Progenitor cell of endocrine pancreas (in vitro differentiated cells): ENCODE measurements at places on chromosomes 11 and 22. TPM values are rescaled to one million over a fixed set of nuclear protein-coding genes. Genes with fewer than 3 reads are reported as not detected.

- H3K27me3 ChIP-seq: no peaks in the 10 kb centered on the region
- H3K4me1 ChIP-seq: peaks cover 18% of the 10 kb centered on the region
- DNase-seq: no peak
- no peak overlapping the region for H3K27ac ChIP-seq
- no peak overlapping the region for H3K4me3 ChIP-seq
Observed at GRCh38 chr11:129969920-129970319, 32.7 kb downstream of the PRDM10 start.

GRCh38 chr11:103079833-103080232 lies 12.1 kb downstream of the DCUN1D5 start:
- no peak overlapping the region for H3K27ac ChIP-seq
- H3K27me3 ChIP-seq: no peaks in the 10 kb centered on the region
- no peak for DNase-seq
- no peak overlapping the region for H3K4me3 ChIP-seq
- H3K4me1 ChIP-seq: no peaks in the 10 kb centered on the region

DNA sequence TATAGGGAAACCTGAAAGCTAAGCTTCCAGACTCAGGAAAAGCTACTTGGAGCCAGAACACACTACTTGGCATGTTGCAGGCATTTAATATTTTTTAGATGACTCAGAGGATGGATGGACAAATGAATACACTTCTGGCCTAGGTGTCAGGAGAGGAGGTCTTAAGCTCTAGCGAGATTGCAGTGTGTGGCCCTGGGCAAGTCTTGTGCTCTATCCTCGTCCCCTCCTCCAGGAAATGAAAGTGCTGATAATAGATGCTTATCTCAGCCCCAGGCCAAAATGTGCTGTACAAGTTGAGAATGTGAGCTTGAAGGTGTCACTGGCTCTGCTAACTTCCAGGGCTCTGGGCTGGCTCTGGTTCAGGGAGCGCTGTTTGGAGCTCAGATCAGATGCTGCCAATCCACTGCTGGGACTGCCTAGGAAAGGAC lies 136.3 kb downstream of the PKNOX2 start:
- peaks cover 4% of the 10 kb centered on the region for H3K36me3 ChIP-seq
- peaks cover 2% of the 10 kb centered on the region for H3K4me1 ChIP-seq
- H3K27me3 ChIP-seq: no peaks in the 10 kb centered on the region
- no peak overlapping the region for H3K27ac ChIP-seq
- no peak overlapping the region for H3K4me3 ChIP-seq

APOBEC3G gene
- total RNA-seq: 4.8 and 7.9 TPM in 2 replicates

GRCh38 chr22:36293606-36294292 lies 40.8 kb downstream of the APOL1 start:
- no peaks in the 10 kb centered on the region for H3K4me1 ChIP-seq
- no peak for DNase-seq
- H3K4me3 ChIP-seq: no peak overlapping the region

- peaks cover 1% of the 10 kb centered on the region for H3K4me1 ChIP-seq
- no peak overlapping the region for H3K4me3 ChIP-seq
- no peak for DNase-seq
- H3K27ac ChIP-seq: no peak overlapping the region
- H3K27me3 ChIP-seq: no peaks in the 10 kb centered on the region
Observed at GRCh38 chr11:73752216-73752867, 8.5 kb downstream of the RAB6A start.
